ENCODE measurements at places on chromosomes 5 and 9. TPM values are rescaled to one million over a fixed set of nuclear protein-coding genes. Genes with fewer than 3 reads are reported as not detected.
A peak's percentile ranks its signal among the peaks of the same experiment; 100 is the strongest.

DNA sequence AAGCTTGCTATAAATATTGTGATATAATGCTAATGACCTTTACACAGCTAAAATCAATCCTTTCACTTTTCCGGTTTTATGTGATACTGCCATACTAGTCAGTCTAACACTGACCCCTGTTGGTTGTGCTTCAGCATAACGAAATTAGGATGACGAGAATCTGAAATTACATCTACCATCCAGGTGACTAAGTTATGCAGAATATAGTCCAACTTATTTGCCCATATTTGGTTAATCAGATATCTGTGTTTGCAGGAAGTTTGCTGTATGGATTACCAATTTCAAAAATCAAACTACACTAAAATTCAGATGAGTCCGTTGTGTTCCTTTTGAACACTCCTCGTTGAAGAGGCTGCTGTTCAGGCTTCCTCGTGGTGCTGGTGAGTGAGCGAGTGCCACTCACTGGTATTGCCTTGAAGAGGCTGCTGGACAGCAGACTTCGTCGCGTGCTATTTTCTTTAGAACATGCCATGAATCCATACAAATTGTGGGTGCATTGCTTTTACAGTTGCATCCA is 32.5 kb downstream of the TENT4A start:
- no peak for DNase-seq

DNA sequence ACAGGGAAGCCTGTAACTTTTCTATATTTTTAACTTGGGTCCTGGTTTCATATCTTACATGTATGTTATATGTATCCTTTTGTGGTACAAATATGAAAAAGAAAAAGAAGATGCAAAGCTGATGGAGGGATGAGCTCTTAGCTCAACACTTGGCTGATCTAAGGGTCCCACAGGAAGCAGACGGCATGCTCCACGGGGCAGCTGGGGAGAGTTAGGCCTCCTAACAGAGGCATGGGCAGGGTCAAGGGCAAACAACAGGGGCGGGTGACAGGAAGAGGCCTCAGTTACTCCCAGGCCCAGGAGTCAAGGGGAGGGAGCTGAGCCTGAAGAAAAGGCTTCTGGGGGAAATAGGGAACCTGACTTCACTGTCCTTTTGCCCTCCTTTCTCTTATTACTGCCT is 287.2 kb downstream of the ZSWIM6 start:
- no peak for DNase-seq

DNA sequence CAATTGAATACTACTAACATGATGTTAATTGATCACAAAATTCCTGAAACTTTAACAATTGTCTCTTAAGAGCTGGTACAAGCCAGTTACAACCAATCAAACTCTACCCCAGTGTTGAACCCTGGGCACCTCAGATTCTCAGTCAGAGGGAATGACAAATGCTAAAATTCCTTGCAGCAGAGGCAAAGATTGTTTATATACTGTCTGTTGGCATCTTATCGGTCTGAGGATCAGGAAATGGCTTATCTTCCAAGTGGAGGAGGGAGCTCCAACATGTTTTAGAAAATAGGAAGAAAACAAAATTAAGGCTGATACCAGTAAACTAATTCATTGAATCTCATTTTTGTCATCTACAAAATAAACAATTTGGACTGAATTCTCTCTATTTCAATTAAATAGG is 527.8 kb upstream of the ZNF608 start:
- no peak for DNase-seq

GRCh38 chr5:77635917-77636640 is 2.4 kb downstream of the OTP start:
- DNase-seq: no peak

GRCh38 chr9:106298997-106299396 is 564.0 kb upstream of the ZNF462 start:
- no peak for DNase-seq

DNA sequence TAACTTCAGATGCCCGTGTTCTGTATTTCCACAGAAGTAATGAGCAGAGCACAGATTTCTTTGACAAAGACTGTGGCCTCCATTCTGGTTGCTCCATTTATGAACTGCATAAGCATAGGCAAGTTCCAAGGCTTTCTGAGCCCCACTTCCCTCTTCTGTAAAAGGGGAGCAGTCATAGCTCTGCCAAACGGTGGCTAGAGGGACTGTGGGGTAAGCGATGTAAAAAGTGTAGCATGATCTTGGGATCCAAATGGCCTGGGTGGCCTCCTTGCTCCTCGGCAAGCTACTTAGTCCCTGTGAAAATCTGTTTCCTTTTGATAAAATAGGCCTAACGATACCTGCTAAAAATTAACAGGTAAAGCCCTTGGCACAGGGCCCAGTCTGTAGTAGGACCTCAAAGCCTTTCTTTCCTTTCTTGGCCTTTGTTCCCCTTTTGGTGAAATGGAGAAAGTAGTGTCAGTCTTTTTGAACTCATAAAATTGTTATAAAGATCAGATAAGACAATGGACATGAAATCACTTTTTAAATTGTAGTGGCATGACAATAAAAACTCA is 646.6 kb downstream of the ACTL7B start:
- no peak for DNase-seq

DNA sequence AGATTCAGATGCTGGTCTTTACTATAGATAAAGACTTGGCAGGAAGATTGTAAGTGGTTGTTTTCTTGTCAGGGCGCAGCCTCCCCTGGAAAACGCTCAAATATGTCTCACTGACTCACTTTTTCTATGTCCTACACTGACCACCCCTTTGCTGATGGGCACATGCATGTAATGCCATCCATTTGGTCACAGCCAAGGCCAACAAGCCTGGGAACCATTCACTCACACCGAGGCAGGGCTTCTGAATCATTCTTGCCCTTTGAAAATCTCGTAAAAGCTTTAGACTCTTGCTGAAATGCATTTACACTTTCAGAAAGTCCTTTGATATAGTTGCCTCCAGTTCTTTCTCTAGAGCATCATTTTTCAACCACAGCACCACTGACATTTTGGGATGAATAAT is 249.4 kb downstream of the ACTL7B start:
- DNase-seq: no peak

DNA sequence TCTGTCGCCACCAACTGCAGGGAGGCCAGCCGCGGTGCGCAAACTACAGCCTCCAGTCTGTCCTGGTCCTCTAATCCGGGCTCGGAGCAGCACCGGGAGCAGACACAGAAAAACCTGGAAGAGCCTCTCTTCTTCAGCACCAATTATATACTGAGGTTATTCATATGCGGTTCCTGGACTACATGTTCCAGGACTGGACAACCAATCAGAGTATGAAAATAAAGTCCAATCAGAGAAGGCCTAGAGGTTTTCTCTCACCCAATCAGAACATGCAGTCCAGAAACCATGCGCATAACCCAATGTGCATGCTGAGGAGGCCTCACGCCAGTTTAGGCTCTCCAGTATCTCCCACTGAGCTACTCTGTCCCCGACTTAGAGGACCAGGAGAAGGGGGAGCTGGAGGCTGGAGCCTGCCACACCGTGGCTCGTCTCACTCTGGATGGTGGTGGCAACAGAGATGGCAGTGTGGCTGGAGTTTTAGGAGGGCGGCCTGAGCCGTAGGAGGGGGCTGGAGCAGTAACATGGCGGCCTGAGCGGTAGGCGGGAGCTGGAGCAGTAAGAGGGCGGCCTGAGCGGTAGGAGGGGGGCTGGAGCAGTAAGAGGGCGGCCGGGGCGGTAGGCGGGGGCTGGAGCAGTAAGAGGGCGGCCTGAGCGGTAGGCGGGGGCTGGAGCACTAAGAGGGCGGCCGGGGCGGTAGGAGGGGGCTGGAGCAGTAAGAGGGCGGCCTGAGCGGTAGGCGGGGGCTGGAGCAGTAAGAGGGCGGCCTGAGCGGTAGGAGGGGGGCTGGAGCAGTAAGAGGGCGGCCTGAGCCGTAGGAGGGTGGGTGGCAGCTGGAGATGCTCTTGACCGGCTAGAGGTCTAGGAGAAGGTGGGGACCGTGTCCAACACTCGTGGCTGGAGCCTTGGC is 20.4 kb upstream of the TRIM52 start:
- DNase-seq: no peak

GRCh38 chr5:102749416-102750030 is 5.6 kb upstream of the PAM start:
- DNase-seq: no peak

GRCh38 chr5:176836811-176837706 is 26.7 kb downstream of the UNC5A start:
- DNase-seq: no peak

GRCh38 chr5:55062039-55062779 is 38.2 kb downstream of the GZMK start:
- DNase-seq: no peak

DNA sequence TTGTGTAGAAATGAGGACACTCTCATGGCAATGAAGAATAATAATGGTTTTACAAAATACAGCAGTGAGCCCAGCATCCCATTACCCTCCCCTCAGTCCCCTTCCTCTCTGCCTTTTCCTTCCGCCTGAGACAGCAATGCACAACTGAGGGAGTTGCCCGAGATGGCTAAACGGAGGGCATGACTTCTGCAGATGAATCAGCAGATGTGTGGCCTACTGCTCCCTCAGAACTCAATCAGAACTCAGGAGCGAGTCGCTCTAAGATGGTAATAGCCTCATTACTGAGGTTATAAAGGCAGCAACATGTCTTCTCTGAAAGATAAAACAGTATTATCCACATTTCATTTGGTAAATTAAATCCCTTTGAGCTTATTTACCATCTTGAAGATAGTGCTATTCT is 326.6 kb downstream of the ENC1 start:
- DNase-seq: no peak

DNA sequence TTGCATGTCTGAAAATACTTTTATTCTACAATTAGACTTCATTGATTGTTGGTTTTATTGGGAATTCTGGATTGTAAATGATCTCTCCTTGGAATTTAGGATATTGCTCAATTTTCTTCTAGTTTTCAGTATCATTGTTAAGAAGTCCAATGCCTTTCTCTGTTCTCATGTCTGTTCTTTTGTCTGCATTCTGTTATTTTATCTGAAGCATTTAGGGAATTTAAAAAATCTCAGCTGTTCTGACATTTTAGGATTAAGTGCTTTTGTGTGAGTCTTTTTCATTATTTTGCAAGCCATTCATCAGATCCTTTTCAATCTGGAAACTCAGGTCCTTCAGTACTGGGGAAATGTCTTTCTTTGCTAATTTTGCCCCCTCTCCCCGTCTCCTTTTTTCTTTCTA is 4.4 kb upstream of the FER start:
- DNase-seq: no peak

DNA sequence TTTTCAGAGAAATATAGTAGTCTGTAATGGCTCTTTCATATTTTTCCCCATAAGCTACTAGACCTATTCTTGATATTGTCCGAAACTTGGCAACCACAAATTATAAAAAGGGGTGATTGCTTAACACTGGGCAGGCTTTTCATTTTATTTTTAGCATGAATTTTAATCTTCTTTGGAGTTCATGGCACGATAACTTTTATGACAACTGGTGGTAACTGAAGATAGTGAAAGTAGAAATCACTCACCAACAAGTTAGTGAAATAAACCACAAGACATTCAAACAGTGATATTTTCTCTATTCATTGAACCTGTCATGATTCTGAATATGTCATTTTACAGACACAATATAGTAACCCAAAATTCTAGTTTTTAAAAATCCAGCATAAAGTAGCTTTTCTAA is 213.9 kb downstream of the PRDM9 start:
- no peak for DNase-seq

DNA sequence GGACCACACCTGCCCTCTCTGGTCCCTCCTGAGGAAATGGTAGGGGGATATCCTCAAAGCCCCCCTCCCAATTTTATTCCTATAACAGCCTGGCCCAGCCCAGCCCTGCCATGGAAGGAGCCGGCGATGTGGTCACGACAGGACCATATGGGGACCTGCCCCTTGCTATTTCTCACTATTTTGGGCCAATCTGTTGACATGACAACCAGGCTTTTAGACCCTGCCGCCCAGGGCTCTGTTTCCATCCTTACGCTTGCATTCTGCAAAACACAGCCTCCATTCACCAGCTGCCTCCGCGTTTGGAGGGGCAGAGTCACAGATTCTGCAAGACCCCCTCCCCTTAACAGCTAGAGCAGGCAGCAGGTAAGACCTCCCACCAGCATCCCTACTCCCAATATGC is 112.2 kb downstream of the GABBR2 start:
- DNase-seq: no peak

DNA sequence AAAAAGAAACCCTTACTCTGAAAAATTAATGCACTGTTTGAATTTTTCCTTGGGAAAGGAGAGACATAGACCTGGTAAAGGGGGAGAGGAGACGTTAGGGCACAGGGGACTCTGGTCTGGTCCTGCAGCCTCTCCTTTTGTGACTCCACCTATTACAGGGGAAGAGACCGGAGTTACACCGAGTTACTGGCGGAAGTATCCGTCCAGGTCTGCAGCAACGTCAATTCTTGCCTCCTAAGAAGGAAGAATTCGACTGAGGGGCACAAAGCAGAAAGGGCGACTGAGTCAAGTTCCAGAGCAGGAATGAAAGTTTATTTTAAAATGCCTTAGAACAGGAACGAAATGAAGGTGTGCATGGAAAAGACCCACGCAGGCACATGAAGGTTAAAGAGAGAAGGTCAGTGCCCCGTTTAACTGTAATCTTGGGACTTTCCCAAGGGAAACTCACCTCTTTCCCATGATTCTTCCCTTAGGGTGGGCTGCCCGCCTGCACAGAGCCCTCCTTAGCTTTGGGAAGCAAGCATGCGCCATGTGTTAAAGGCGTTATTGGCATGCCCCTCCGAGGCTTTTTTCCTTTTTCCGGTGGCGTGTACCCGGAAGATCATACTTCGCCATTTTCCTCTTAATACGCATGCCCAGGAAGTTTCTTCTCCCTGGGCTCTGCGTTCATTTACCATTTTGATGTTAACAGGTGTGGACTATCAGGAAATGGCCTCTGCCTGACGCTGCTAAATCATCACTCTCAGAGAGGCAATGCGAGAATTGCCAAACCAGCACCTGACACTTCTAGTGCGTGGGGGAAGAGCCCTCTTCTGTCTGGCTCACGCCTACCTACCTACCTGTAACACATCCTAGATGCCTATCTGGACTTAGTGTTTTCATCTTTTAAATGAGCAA is 409.6 kb upstream of the PAPPA start:
- DNase-seq: no peak

GRCh38 chr5:181028032-181028819 is 11.8 kb upstream of the BTNL9 start:
- DNase-seq: peak; percentile 76

GRCh38 chr9:131018621-131019020 is 9.6 kb downstream of the LAMC3 start:
- DNase-seq: no peak

- DNase-seq: no peak
These were observed 3.4 kb downstream of the CPEB4 start for GRCh38 chr5:173891308-173892116.

DNA sequence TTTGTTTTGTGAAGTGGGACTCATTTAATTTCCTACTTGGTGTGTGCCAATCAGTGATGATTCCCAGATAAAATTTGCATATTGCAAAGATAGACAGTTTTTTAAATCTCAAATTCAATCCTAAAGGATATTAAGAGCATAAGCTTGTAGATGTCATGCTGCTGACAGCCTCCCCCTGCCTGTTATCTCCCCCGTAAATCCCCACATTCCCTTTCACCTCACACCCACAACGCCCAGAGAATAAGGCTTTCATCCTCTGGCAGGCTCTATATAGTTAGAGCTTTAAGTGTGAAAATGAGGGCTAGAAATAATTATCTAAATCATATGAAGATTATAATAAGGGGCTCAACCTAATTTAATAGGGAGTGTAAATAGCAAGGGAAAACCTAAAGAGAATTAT is 265.0 kb downstream of the TRPM3 start:
- no peak for DNase-seq

The ROPN1L gene
- 0.93 TPM for total RNA-seq

The C5orf46 gene
- not detected for total RNA-seq

The ANKRD31 gene
- total RNA-seq: 0.13 TPM

The MARVELD2 gene
- 0.58 TPM for total RNA-seq

The HTR4 gene
- 0.16 TPM for total RNA-seq

The RGS7BP gene
- total RNA-seq: 0.93 TPM

The NIPAL4 gene
- not detected for total RNA-seq

The LCN1 gene
- 2.3 TPM for total RNA-seq

All from mesenteric fat pad (tissue), 1 donor.